Right ventricle myocardium inferior (tissue), 1 donor: ENCODE measurements at places on chromosomes 1 and 21. TPM values are rescaled to one million over a fixed set of nuclear protein-coding genes. Genes with fewer than 3 reads are reported as not detected.
A peak's percentile ranks its signal among the peaks of the same experiment; 100 is the strongest.

DNA sequence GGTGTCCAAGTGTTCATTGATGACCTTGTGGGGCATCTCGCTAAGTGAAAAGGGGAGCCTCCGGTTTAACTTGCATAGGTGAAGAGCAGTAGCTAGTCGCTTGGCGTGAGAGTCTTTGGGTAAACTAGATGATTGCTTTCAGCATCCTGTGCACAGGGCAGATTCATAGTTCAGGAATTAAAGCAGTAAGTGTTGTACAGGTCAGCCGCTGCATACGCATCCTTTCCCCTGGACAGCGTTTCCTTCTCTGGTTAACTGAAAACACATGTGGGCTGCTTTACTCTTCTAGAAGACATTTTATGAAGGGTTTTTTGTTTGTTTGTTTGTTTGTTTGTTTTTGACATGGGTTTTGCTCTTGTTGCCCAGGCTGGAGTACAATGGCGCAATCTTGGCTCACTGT, 12.1 kb downstream of the NDUFV3 start:
- DNase-seq, result no peak

- DNase-seq, result no peak
Measured at GRCh38 chr1:205048382-205048781, 5.4 kb downstream of the CNTN2 start.

GRCh38 chr1:209549443-209550205, 33.9 kb upstream of the CAMK1G start:
- no peak for DNase-seq

- peak; percentile 53 for DNase-seq
Measured at GRCh38 chr1:155969377-155969791, 9.0 kb downstream of the ARHGEF2 start.

- no peak for DNase-seq
Measured at GRCh38 chr1:150182247-150182646, 32.5 kb downstream of the PLEKHO1 start.

- no peak for DNase-seq
Measured at GRCh38 chr1:210556475-210556874, 227.8 kb downstream of the HHAT start.

DNA sequence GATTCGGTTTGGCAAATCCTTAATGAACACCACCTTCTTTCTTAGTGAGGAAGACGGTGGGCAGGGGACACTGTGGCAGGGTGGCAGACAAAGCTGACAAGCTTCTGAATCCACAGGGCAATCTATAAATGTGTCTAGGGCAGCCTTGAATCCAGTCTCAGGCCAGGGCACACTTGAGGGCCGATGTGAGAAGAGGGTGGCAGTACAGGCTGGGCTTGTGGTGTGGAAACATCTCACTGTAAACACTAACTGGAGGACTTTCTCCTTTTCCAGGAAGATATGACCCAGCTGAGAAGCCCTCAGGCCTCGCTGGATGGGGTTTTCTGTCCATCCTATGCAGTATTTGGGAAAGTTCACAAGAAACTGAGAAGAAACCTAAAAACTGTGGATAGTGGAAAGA, 46.5 kb downstream of the PKP1 start:
- no peak for DNase-seq

GRCh38 chr1:51210055-51210454, 26.0 kb upstream of the RNF11 start:
- no peak for DNase-seq

Gene HAO2
- not detected for total RNA-seq

Gene TTC39A
- total RNA-seq, result 22.7 TPM

Gene IFNLR1
- 2.8 TPM for total RNA-seq

Gene GBP2
- total RNA-seq, result 13.1 TPM
